ENCODE measurements at places on chromosomes 16 and 17.

GRCh38 chr17:55023626-55024025 lies 55.1 kb downstream of the STXBP4 start:
- no peak for DNase-seq

DNA sequence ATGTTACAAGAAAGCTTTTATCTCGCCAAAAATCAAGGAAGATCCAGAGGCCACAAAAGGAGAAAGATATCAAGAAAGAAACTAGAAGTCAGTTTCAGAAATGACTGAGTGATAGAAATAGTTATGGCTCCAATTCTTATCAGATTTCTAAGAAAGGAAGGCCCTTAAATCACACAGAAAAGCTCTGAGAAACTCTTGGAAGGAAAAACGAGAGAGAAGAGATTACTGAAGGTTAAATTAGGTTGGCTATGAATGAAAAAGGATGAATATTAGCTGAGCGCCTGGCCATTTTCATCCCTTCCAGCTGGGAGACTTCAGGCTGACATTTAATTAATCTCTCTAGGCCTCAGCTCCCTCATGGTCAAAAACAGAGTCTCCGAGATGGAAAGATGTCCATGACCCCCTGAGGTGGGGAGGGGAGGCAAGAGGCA lies 72.3 kb downstream of the CYTH1 start:
- no peak for DNase-seq

DNA sequence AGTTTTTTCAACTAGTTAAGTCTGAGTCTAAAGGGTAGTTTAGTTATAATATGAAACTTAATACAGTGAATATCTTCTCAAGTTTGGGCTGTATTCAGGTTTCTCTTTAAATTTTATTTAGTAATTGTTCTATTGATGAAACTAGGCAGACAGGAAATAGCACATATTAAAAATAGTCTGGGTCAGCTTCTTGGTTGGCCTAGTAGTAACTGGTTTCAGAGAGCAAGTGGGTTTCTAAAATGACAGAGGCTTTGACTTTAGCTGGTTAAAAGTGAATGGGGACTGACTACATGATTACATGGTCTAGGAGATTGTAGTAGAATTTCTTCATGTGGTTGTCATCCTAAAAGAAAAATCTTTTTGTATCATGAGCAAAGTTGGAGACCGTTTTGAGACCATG lies 46.8 kb downstream of the OMG start:
- DNase-seq = no peak

GRCh38 chr17:30161601-30162000 lies 45.0 kb downstream of the NSRP1 start:
- no peak for DNase-seq

DNA sequence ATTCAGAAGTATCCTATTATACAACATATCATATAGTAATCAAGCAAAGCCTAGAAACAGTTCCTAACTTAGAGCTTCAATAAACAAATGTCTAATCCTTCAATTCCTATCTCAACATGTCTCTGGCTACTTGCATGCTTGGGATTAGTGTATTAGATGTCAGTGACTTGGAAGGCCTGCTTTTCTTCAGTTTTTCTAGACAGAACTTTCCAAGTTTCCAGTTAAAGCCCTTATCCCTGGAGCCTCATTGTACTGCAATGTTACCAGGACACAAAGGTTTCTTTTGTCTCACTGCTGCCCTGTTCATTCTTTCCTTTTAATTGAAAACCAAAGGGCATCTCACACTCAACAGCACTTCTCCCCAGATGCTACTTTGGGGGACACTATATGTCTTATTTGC lies 16.5 kb downstream of the PSME3IP1 start:
- DNase-seq = no peak

GRCh38 chr17:50471009-50471905 lies 2.6 kb upstream of the CHAD start:
- DNase-seq = no peak

DNA sequence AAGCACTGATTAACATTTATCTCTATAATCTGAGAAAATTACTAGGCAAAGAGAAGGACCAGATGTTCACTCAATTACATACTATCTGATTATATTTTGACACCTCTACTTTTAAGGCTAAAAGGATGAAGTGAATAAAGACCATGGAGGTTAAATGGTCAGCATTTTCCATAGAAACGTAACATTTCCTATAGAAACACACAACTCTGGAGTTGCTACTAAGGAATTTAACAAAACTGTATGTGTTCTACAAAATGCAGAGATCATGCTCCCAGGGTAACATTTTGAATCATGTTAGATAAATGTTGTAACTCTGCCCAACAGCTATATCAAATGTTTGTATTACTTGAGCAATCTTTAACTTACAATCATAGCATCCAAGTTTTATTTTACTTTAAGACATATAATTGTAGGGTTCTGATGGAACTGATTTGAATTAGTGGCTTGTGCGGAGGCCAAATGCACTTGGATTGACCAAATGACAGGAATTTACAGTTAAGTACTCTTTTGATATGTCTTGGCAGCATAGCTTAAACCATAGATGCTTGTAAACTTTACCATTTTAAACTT lies 97.7 kb downstream of the RPGRIP1L start:
- DNase-seq = no peak
